Left forelimb (tissue), 1 donor: ENCODE measurements at places on chromosomes 12 and 14.

DNA sequence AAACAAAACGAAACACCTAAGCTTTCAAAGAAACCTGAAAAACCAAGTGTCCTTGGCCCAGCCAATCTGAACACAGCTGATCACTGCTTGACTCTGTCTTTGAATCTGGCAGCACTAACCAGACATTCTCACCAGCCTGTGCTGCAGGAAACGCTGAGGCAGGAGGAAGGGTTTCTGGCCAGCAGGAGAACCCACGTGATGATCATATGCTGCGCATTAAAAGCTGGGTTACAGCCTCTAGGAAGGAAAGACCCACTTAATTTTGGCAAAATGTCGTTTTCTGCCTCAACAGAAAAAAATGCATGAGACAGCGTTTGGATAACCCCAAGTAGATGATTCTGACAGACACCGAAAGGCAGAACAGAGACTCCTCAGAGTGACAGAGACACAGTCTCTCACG lies 9.8 kb downstream of the APPL2 start:
- DNase-seq, result peak; percentile 67

DNA sequence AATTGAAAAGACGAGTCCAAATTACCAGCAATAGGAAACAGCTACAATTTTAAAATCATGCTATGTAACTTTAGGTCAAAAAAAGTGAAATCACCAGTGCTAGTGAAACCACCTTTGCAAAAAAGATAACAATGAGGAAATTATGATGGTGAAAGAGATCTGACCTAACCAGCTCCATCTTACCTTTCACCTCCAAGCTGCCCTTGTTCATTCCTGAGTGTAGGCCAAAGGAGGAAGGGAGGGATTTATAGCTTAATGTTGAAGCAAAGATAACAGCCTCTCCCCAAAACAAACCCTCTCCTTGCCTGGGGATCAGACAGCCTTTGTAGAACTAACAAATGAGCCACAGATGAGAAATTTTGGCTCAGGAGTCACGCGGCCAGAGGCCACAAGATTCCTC lies 83.2 kb upstream of the EIF5 start:
- DNase-seq, result no peak

- no peak for DNase-seq
Observed at GRCh38 chr12:45668641-45669040, 60.9 kb upstream of the ARID2 start.

DNA sequence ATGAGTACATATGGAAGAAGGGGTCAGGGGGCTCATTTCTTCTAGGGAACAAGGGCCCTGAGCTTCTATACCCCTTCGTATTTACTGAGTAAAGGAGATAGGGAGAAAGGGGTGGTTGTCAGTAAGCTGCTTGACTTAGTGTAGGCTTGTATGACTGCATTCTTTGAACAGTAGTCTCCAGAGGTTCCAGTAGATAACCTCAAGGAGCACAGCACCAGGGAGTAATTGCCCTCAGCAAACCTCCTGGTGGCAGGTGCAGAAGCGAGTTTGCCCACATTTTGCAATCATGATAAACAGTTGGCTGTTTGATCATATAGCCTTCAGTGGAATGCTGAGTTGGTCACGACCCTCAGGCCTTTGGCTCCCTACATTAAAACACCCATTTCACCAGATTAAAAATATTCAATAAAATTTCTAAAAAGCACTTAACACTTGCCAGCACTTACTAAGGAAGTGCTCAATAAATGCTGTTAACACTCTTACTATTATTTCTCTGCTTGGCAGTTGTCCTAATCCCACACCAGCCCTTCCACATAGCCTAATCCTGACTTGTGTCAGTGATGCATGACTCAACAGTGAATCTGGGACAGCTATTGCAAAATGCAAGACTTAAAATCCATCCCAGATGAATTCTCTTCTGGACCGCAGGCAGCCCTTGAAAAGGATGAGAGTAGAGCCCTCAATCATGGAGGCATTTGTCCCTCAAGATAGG lies 3.7 kb upstream of the DHRS4L2 start:
- no peak for DNase-seq

DNA sequence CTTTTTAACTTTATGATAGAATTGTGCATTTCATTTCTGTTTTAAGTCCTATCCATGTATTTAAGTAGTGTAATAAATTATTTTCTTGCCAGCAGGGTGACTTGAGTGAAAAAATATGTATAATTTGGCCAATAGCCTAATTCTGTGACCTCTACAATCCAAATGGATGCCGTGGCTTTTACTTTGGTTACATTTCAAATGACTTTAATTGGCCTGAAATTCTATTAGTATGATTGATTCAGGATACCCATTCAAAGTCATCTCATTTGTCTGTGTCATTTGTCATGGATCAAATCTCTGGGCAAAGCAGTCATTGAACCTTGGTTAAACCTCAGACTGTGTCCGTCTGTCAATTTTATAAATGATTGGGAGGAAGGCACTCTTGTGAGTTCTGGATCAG lies 29.6 kb downstream of the CRADD start:
- DNase-seq, result no peak

DNA sequence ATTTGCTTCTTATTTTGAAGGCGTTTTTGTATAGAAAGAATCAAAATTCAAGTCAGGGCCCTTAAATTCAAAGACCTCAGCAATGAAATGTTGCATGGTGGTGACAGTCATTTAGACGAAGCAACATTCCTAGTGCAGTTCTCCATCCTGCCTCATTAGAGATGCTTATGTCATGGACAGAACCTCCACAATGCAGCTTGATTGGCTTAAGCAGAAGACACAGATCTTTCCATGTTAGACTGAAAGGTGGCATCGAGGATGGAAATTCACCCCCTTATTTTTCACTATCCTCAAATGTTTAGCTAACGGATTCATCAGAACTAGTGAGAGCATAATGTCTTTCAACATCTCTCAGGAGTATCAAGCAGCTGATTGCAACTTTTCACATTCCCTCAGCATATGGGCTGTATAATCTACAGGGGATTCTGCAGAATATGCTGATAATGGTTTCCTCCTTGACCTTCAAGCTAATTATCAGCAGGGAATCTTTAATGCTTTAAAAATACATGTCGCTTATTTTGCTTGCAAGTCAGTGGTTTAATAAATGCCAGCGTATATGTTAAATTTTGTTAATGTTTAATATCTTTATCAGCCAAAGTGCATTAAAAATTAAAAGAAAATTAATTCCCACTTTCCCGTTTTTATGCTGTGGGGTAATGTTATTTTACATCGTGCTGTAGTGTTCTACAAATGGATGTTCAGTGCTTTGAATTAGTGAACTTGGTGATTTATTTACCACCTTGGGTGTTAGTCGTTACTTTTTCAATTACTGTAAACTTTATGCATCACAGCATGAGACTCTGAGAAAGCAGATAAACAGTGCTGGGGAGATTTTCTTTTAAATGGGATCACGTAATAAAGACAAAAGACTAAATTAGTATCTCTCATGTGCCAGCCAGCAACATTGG lies 12.8 kb upstream of the NRDE2 start:
- no peak for DNase-seq

DNA sequence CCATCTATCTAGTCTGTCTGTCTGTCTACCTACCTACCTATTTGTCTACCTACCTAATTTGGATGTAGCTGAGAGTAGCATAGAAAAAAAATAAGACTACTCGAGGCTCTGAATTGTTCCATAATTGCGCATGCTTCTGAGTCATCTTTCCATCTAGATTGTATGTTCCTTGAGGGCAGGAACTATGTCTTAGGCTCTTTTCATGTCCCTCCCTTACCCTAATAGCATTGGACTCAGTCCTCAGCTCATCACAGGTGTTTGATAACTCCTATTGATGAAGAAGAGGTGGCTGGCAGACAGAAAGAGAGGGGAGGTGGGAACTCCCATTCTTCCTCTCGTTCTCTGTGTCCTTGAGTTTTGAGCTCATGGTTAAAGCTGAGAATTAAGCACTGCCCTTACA lies 263.7 kb downstream of the TTC6 start:
- DNase-seq, result no peak

DNA sequence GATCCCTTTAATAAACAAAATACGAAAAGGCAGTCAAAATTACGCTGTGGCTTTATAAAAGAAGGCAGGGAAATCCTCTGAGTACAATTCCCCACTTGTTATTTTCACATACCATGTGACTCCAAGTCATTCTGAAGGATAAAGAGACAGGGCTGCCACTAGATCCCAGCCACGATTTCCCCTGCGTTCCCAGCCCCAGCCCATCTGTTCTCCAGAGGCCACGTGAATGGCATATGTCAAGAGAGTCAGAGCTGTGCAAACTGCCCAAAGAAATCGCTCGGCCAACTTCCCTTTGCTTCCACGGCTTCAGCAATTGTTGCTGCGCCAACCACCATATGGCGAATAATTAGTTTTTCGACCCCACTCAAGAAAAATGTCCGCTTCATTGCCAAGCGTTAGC lies 161.3 kb downstream of the C12orf42 start:
- no peak for DNase-seq

DNA sequence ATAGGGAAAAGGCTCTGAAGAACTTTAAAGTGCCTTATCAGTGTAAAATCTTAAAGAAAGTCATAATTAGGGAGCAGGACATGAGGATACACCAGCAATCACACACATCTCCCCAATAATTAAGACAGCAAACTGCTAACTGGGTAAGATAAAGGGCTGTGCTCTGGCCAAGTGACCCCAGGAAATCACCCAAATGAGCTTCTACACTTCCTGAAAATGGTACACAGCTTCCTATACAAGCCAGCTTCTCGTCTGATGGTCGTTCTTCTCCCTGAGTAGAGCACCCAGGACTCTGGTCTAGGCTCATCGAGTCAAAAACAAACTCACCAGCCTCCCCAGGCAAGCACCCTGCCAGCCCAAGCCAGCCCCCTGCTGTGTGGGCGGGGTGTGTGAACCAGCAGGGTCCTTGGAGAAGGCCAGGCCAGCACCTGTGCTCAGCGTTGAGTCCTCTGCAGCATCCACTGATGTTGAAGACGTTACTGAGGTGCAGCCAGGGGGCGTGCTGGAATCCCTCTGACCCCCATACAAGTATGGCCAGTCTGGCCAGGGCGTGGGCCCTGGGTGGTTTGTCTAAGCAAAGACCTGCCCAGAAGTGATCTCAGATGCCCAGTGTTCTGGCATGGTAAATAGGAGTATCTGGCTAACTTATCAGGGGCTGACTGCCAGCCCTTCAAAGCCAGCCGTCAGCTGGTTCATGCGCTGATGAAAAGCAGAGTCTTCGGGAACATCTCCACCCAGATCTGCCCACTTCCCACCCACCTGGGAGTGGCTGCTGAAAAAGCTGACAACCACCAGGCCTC lies 41.4 kb downstream of the ACTN1 start:
- DNase-seq, result no peak

DNA sequence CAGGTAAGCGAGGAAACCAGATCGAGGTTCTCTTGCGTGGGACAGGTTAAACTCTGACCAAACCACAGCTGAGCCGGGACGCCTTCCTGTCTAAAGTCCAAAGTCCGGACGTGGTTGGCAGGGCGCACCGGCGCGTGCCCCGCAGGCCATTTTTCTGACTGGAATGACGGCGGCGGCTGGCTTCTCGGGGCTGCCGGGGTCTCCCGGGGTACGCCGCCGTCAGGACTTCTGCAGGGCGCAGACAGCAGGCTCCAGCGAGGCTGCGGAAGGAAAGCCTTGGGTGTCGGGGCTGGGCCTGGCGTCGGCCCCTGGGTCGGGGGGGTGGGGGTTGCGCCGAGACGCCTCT lies 32.8 kb downstream of the MIA2 start:
- DNase-seq, result no peak

- no peak for DNase-seq
Observed at GRCh38 chr12:130795906-130796305, 43.1 kb downstream of the STX2 start.

DNA sequence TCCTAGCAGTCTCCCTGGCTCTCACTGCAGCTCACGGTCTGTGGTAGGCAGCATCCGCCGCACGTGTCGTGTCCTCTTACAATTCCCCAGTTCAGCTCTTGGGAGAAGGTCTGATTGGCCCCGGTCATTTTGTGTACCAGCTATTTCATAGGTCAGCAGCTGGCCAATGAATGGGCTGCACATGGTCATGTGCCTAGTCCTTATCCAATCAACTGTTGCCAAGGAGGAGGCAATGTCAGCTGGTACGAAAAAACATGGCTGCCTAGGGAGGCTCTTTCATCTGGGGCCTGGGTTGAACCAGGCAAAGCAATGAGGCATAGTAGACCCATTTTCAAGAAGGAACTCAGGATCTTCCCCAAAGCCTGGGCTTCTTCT lies 46.1 kb downstream of the RNFT2 start:
- no peak for DNase-seq

- no peak for DNase-seq
Observed at GRCh38 chr12:69569236-69569635, 16.0 kb upstream of the CCT2 start.

DNA sequence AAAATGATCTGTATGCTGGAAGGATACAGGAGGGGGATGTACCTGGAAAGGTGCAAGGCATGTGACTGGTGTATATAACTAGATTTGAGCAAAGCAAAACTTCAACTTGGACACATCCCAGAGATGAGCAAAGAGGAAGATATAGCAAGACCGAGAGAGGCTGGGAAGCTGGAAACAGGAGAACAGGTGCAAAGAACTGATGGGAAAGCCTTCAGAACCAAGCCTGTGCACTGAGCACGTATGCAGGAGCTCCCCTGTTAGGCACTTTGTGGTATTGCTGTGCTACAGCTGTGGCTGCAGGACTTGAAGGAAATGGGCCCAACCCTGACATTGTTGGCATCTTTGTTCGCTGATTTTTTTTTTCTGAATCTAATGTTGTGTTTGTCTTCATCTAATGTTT lies 120.7 kb upstream of the PWP1 start:
- no peak for DNase-seq

GRCh38 chr14:36019126-36019525 lies 157.4 kb downstream of the PTCSC3 start:
- DNase-seq, result no peak

DNA sequence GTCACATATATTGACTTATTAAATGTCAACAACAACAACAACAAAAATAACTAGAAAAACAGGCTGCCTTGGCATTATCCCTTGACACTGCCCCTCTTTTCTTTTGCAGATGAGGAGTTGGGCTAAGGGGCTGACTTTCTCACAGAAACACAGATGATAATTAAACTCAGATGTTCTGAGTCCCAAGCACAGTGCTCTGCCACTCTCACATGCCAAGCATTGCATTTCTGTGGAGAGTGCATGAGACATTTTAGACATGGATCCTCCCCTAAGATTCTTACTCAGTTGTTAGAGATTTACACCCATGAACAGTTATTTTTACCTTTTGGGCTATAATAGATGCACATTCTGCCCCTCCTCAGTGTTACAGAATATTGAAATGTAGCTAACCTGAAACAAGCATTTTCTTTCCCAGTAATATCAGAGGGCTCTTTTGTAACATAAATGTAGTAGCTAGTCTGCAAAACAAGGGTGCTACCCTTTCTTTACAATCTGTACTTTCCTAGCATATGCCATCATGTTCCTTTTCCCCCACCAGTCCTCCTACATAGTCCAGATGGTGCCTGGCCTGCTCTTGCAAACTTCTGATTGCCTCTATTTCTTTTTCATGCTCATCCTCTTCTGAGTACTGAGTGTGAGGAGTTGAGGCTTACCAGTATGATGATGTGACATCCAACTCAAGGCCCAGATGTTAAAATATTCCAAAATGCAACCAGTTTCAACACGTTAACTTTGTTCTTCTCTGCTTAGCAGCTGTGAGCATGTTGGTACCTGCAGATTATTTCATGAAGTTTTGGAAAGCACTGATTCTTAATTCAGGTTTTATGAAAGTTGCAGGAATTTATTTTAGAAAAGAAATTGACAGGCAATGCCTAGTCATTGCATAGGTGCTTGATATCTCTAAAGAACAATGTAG lies 125.0 kb upstream of the ATP2B1 start:
- no peak for DNase-seq
